ENCODE measurements at places on chromosomes 4 and X.

DNA sequence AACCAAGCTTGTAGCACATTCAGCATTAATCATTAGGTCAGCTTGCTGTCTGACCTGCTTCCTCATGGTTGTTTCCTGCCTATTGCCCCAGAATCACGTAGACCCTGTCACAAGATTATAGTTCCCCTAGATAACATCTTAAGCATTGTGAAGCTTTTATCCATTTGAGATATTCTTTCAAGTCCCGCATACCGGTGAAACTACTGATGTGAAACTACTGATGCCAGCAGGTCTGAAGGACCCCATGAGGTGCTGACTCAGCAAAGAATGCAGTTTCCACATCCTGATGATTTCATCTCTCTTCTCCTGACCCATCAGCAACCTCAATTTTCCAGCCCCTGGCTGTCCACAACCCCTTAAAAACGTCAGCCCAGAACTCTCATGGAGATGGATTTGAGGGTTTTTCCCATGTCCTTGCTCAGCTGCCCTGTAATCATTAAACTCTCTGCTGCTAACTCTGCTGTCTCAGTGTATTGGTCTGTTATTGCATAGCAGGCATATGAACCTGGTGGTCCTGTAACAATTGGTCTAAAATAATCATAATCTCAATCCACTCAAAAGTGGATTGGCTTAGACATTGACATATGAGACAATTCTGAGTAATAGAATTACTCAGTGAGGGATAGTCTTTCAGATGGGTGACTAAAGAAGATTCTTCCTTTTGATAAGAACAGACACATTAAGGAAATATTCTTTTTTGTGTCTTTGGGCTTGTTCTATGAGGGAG lies 26.3 kb upstream of the UBA6 start:
- DNase-seq: no peak

- no peak for DNase-seq
These were observed 14.7 kb downstream of the OR13H1 start for GRCh38 chrX:131558562-131558961.

DNA sequence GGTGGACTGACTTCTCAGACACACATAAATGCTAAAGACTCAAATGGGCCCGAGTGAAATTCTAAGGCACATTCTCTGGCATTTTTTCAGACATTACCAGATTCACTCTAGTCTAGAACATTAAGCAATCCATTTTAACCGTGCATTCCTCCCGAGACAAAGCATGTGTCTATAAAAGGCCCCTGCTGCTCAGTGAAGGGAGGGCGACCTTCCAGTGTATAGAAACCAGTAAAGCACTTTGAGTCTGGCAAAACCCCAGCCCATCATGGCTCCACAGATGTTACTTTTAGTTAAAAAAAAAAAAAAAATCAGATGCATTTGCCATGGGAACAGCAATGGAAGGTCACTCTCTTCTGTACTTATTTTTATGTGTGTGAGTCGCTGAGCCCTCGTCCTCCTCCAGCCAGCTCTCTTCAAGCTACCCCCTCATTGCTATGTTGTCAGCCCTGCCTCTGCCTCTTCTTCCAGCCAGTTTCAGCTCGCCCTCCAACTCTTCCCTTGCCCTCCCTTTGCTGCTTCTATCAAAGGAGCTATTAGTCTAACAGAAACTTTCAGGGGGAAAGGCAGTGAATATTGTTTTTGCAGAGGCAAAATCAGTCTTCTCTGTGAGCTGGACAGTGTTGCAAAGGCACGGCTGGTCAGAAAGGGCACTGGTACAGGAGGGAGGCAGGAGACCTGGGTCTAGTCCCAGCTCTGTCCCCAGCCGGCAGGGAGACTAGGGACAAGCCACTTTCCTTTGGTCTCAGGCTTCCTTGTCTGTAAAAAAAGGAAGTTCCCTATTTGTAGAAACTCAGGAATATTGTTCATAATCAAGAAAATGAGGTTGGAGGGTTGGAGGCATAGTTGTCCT lies 644.2 kb downstream of the ZNF674 start:
- DNase-seq: no peak

- no peak for DNase-seq
These were observed 5.6 kb upstream of the THOC2 start for GRCh38 chrX:123738378-123738940.

GRCh38 chr4:108171339-108172230 lies 2.9 kb upstream of the LEF1 start:
- no peak for DNase-seq

DNA sequence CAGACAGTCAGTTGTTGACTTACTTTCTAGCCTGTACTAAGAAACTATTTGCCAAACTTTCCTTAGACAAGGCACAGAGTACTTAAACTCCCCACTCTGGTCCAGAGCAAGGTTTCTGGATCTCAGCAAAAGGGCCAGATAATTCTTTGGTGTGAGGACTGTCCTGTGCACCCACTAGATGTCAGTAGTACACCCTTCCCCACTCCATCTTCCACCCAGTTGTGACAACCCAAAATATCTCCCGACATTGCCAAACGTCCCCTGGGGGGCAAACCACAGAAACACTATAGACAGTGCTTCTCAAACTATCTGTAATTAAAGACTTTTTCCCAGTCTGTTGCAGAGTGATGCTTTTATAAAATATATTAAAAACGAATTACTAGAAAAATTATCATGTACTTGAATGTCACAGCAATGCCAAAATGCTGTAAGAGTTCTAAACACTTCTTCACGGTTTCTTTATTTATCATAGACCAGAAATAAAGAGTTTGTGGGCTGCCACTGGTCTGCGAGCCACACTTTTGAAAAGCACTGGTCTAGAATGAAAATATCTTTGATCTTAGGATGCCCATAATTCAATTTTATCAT lies 203.5 kb downstream of the PRDM5 start:
- DNase-seq: no peak

GRCh38 chrX:112760697-112761096 lies 79.9 kb downstream of the AMOT start:
- no peak for DNase-seq

- no peak for DNase-seq
These were observed 9.0 kb downstream of the TCEAL1 start for GRCh38 chrX:103637604-103638338.

DNA sequence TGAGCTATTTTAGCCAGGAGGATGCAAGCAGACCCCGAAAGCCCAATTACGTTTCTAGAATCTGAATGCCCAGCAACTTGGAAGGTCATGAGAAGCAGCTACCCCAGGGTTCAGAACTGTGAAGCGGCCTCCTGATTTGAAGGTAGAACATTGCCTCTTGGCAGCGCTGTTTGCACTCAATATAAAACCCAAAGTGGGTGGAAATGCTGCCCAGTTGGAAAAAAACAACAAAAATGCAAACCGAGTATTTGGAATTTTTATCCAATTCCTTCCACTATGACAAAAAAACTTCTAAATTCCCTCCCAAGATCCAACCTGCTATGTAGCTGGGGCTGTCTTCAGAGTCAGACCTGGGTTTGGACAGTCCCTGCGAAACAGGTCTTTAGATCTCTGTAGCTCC lies 103.3 kb upstream of the RBPJ start:
- no peak for DNase-seq

- DNase-seq: no peak
These were observed 38.2 kb downstream of the FHL1 start for GRCh38 chrX:136185401-136186022.

DNA sequence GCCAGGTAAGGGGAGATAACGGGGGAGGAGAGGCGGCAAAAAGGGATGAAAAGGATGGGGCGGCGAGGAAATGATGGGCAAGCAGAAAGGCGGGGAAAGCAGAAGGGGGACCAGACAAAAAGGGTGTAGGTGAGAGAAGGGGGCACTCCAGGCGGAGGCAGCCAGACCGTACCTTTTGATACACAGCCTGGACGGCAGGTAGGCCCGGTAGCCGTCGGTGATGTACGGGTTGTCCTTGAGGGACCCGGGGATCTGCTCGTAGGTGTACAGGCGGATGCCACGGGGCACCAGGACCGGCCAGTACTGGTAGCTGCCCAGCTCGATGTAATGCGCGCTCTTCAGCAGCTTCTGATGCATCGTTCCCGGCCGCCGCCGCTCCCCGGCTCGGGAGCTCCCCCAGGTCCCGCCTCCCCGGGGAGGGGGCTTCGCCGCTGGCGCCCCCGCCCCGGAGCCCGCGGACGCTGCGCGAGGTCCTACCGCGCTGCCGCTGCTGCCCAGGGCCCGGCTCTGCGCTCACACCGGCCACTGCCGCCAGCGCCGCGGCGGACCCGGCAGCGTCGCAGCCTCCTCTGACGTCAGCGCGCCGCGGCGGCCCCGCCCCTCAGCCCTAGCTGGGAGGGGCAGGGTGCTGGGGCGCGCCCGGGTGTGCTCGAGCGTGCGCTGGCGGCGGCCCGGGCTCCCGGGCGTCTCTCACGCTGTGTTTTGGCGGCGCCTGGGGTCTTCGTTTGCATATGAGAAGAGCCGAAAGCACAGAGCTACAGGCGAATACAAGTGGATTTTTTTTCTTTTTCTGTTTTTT lies at the start of gene PAQR3:
TSS of gene PAQR3 (minus strand) at position 571 of the 799 bp plus-strand sequence. CDS start at position 357, 214 bp downstream.
- peak; percentile 74 for DNase-seq

GRCh38 chr4:189143263-189143952 lies 797.3 kb upstream of the FRG1 start:
- DNase-seq: no peak

- no peak for DNase-seq
These were observed 31.5 kb upstream of the RAPGEF2 start for GRCh38 chr4:159071178-159071968.

DNA sequence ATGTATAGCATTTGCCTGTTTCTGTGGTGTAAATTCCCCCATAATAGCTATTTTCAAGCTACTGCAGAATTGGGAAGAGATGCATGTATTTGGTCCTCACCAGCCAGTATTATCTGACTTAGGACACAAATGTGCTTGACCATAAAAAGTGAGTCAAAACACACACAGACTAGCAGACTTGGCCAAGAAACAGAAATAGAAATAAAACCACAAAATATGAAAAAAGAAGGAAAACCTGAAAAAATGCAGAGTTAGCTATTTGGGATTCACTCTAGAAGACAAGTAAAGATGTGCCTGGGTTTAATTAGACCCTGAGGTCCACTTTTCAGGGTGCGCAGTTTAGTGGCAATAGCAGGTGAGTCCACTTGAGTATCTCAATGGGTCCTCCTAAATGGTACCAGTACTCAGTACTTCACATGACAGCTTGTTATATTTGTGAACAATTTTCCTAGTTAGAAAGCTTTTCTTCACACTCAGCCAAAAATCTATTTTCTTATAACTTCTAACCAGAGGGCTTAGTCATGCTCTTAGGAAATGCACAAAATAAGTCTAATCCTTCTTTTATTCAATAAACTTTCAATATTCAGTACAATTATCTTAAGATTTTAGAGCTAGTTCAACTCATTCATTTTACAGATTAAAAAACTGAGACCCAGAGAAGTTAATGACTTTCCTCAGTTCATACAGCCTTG lies 108.7 kb upstream of the JADE1 start:
- DNase-seq: no peak

- no peak for DNase-seq
These were observed 270.7 kb downstream of the GRXCR1 start for GRCh38 chr4:43163101-43163792.

- no peak for DNase-seq
These were observed 99.3 kb upstream of the EGFL6 start for GRCh38 chrX:13469963-13470684.

DNA sequence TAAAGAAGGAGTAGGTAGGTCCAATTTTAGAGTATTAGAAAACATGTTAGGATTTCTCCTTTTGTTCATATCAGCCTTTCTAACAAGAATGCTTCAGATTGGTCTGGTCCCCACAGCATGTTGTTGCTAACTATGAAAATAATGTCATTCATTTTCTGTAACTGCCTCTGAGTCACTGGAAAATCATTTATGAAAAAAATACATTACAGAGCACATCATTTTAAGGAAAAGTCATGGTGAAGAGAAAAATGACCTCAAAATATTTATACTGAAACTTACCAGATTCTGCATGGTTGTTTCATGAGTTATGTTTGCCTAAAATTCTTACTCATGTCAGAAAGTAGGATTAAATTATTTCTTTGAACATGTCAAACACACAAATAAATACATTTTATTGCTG lies 35.2 kb downstream of the DTHD1 start:
- DNase-seq: no peak

DNA sequence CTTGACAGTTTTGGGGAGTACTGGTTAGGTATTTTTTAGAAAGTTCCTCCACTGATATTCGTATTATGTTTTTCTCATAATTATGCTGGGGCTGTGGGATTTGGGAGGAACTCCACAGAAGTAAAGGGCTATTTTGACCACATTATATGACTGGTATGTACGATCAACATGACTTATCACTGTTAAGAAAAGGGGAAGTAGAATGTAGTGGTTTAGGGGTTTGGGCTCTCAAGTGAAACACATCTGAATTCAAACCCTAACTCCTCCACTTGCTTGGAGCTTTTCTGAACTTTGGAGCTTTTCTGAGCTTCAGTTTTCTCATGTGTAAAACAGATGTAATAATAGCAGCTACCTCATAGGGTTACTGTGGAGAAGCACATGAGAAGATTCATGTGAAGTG lies 96.4 kb upstream of the C1GALT1C1 start:
- DNase-seq: no peak

GRCh38 chrX:63657821-63658220 lies 127.2 kb downstream of the ARHGEF9 start:
- DNase-seq: no peak

DNA sequence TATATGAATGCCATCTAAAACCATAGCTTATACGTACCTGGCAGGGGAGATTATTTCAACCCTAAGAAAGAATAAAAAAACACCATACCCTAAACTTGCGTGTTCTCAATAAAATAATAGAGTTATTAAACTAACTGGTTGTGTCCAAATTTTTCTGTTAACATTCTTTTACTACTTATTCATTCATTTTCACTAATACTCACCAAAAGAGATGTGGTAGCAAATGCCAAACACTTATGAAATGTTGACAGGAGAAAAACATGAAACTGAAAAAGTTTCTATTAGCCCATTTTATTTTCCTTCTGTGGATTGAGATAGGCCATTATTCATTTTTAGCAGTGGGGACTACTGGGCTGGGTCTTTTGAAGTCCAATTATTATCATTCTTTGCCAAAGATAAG lies 102.0 kb downstream of the TSPAN5 start:
- no peak for DNase-seq

DNA sequence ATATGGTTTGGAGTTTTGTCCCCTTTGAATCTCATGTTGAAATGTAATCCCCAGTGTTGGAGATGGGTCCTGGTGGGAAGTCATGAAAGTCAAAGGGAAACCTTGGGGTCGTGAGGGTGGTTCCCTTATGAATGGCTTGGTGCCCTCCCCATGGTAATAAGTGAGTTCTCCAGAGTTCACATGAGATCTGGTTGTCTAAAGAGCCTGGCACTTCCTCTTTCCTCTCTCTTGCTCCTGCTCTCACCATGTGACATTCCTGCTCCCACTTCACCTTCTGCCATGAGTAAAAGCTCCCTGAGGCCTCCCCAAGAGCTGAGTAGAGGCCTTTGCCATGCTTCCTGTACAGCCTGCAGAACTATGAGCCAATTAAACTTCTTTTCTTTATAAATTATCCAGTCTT lies 5.5 kb upstream of the IL15 start:
- DNase-seq: no peak

- no peak for DNase-seq
These were observed 13.2 kb upstream of the SHOX start for GRCh38 chrX:617401-617800.

DNA sequence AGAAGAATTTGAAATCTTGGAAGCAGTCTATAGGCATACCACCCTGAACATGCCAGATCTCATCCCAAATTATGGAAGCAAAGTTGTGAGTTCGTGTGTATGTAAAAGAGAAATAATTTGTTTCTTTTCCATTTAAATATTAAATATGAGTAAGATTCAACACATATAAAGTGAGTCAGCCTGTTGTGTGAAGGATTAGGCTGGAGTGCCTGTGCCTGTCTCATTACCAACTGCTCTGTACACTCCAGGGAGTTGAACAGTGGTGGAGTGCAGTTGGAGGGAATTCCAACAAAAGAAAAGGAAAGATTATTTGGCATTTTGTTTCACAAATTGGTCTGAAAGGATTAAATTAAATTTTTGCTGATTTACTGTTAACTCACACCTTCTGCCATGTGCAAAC lies 435.6 kb downstream of the FAT4 start:
- DNase-seq: no peak

All from NCI-H1105 (cell line).